ENCODE measurements at places on chromosomes 1 and 21. TPM values are rescaled to one million over a fixed set of nuclear protein-coding genes. Genes with fewer than 3 reads are reported as not detected.

- DNase-seq = no peak
Measured at GRCh38 chr1:33338048-33338439, 17.1 kb upstream of the A3GALT2 start.

- no peak for DNase-seq
Measured at GRCh38 chr1:15426492-15427279, 11.6 kb upstream of the CTRC start.

DNA sequence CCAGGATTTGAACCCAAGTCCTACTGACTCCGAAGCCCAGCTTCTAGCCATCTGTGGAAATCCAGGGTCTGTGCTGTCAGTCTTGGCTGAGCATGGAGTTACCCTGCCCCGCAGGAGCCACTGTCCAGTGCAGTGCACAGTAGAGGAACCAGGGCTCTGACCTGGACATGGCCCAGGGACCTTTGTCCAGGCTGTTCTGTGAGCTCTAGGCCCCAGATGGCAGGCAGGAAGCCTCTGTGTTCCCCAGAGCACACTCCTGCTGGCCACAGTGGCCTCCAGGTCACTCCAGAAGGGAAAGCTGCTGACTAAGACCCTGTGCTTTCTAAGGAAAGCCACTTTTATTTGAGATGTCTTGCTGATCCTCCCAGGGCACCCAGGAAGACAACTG lies 13.8 kb downstream of the S100A7A start:
- no peak for DNase-seq

GRCh38 chr1:198929111-198929604 lies 290.3 kb downstream of the PTPRC start:
- no peak for DNase-seq

- DNase-seq = no peak
Measured at GRCh38 chr1:164780863-164781262, 221.9 kb downstream of the PBX1 start.

DNA sequence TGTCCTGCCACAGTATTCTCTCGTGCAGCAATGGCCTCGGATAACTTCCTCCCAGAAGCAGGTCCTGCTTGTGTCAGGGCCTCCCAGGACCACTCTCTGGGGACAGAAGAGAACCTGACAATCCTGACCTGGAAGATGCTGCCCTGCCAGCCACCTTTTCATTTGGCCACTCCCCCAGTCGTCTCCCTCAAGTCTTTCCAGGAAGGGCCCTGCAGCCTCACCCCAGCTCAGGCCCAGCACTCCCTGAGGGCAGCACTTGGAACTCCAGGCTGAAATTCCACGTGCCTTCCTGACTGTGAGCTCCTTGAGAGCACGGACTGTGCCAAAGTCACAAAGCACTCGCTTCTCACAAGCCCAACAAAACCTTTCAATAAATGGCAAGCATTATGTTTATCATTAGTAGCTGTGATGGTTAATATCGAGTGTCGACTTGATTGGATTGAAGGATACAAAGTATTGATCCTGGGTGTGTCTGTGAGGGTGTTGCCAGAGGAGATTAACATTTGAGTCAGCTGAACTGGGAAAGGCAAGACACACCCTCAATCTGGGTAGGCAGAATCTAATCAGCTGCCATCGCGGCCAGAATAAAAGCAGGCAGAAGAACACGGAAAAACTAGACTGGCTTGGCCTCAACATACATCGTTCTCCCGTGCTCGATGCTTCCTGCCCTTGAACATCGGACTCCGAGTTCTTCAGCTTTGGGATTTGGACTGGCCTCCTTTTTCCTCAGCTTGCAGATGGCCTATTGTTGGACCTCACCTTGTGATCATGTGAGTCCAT lies 2.3 kb upstream of the CLEC20A start:
- DNase-seq = no peak

DNA sequence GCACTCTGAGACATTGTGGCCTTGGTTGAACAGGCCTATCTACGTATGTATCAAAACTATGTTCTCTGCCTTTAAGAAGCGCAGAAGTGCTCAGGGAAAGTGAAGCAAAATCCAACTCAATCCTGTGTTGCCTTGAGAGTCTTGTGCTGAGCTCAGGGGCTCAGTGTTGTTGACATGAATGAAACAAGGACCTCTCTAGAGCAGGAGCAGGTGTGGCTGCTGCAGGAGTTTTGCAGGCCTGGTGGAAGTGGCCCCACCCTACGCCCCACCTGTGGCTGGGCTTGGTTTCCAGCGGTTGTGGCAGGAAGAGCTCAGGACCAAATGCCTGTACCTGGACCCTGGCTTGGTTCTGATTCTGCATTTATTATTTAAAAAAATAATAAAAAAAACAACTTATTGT lies 20.9 kb downstream of the CA6 start:
- no peak for DNase-seq

DNA sequence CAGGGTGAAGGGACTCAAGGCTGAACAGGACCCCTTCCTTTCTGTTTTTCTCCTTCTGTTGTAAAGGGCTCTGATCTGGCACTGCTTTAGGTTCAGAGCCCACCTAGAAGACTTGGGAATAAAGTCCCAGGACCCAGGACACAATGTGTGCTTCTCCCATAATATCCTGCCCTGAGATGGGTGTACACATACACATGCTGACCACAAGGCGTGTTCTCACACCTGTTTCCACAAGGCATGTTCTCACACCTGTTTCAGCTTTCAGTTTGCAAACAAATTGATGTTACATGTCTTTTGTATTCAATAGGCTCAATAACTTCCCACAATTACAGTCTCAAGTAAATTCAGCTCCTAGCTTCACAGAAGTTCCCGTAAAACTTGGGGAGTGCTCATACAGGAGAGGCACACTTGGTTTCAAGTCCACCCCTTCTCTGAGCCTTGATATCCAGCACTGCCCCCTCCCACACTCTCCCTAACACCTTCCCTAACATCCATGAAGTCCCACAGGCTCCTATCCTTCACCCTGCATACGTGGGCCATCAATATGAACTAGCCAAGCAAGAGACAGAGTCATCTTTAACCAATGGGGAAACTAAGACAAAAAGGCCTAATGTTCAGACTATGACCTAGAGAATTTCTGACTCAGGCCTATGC lies 41.7 kb downstream of the ERI3 start:
- no peak for DNase-seq

DNA sequence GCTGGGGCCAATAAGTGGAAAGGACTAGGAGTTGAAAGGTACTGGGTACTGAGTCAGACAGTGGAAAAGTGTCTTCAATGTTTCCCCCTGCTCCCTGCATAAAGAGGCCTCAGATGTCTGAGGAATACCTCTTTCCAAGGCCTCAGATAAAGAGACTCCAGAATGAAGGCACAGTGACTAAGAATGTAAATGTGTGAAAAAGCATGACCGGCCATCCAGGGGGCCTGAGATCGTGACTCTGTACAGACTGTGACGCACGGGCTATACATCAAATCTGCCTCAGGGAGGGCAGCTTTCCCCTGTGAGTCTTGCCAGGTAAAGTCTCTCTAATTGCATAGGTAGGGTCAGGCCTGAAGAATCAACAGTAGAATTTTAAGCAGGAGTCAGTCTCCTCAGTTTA lies 1690.5 kb downstream of the KCNT2 start:
- no peak for DNase-seq

DNA sequence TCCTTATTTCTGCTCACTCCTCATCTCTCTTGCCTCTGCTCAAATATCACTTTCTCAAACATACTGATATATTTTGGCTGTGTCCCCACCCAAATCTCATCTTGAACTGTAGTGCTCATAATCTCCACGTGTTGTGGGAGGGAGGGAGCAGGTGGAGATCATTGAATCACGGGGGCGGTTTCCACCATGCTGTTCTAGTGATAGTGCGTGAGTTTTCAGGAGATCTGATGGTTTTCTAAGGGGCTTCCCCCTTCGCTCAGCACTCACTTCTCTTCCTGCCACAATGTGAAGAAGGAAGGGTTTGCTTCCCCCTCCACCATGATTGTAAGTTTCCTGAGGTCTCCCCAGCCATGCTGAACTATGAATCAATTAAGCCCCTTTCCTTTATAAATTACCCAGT lies 26.6 kb downstream of the ZBTB8OS start:
- no peak for DNase-seq

DNA sequence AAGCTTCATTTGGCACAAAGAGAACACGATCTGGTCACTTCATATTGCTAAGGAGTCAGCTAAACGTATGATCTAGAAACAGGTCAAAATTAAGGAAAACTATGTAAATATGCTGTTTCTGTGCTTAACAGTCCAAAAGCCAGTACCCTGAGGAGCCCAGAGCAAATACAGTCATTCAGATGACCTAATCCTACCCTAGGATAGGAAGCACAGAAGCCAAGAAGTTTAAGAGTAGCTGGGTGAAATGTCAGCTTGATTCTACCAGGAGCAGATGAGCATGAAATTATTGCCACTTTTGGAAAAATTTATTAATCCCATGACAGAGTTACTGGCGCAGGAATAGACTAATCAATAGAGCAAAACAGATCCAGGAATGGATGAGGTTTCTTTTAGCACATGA lies 18.3 kb downstream of the SORT1 start:
- DNase-seq = no peak

GRCh38 chr1:1253972-1254666 lies 7.6 kb upstream of the C1QTNF12 start:
- DNase-seq = no peak

- DNase-seq = no peak
Measured at GRCh38 chr1:247291161-247291560, 35.3 kb downstream of the VN1R5 start.

- no peak for DNase-seq
Measured at GRCh38 chr1:246291127-246291526, 216.0 kb downstream of the SMYD3 start.

DNA sequence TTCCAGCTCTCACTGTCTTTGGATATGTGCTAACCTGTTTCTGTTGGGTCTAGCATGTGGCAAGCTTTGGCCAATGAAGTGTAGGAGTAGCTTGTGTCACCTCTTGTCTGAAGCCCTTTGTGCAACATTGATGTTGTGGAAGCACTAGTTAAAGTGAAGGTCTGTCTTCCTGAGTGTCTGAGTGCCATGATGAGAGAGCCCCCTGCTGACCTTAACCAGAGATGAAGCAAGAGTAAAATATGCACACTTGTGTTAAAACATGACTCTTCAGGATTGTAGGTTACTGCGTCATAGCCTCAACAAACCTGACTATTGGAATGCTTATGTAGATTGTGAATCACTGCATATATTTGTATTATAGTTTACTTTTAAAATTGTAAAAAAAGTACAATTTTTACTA lies 103.7 kb downstream of the NCAM2 start:
- DNase-seq = no peak

DNA sequence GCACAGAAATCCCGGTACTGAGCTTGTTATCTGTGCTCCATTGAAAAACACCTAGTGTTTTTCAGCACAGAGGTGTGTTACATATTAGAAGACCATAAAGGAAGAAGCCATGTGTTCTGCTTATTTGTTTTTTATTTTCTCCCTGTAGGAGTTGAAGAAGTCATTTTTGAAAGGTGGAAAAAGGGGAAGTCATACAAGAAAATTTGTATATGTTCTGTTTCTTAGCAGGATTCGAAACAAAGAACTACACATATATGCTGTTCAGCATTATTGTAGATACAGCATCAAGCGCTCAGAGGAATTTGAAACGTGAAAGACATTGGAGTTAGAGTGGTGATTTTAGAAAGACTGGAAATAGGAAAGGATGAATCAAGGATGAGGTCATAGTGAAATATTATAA lies 345.3 kb upstream of the ADGRL2 start:
- DNase-seq = no peak

DNA sequence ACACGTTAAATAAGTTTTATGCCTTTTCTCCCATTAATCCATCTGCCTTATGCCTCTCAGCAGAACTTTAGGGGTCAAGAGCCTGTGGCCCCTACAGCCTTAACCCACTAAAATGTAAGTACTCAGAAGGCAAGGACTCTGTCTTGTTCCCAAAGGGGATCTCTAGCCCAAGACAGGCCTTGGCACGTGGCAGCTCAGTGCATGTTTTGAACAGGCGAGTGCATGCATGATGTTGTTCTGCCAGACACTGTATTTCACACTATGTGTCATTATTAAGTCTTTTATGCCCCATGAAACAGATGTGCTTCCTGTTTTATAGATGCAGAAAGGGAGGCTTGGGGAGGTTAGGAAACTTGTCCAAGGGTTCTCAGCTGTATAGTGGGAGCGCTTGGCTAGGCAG lies 102.8 kb downstream of the ETS2 start:
- no peak for DNase-seq

DNA sequence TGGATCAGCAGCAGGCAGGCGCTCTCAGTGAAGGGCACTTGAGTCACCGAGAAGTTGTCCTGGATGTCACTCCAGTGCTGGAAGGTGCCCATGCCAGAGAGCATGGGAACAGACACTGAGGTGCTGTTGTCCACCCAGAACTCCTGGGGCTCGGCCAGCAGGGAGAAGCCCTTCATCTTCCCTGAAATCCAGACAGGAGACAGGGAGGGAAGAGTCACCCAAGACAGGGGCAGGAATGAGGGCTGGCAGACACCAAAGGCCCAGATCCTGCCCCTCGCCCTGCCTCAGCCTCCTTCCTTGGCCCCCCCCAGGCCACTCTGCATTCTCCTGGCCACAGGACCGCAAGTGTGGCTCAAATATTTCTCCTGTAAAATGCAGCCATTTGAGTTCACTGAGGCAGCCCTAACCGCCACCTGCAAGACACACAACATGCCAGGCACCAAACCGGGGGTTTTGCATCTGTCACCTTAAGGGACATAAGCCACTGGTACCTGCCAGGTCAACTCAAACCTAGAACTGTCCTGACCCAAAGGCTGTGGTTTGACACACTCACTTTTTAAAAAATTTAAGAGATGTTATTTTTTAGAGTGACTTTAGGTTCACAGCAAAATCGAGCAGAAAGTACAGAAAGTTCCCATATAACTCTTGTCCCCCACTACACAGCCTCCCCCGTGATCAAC lies 7.8 kb downstream of the AGT start:
- DNase-seq = no peak

- no peak for DNase-seq
Measured at GRCh38 chr1:43062527-43063095, 103.9 kb upstream of the SLC2A1 start.

DNA sequence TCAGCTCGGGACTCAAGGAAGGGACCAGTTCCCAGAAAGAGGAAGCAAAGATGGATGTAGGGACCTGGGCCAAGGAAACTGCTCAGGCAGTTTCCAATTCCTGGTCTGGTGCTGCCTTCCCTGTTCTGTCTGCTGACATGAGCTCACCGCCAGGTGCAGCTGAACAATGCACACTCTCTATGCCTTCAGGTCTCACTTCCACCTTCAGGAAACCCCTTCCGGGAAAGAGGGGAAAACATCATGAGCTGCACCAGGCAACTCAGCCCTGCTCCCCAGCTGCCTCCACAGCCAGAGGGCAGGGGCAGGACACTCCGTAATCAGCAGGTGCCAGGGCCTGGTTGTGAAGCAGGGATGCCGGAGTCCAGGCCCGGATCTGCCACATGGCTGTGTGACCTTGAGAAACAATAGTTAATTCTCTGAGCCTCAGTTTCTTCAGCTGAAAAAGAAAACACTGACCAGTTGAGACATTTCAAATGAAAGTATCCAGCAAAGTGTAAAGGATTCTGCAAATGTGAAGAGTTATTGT lies 27.8 kb downstream of the SMIM12 start:
- DNase-seq = no peak

GRCh38 chr1:202010180-202011015 lies at the start of gene ELF3:
TSS of gene ELF3 (plus strand) at chr1:202010587. CDS start at chr1:202011137, 550 bp downstream.
- no peak for DNase-seq

Gene RUNX3
- total RNA-seq = under 0.01 TPM

Gene FAM72D
- total RNA-seq = 3.5 TPM

Gene TSNAX
- 28.5 TPM for total RNA-seq

Gene SYT14
- 0.14 TPM for total RNA-seq

Gene OVAAL
- not detected for total RNA-seq

Gene RYR2
- total RNA-seq = not detected

Gene PTGFRN
- total RNA-seq = 59.4 TPM

Gene SYNC
- 11.8 TPM for total RNA-seq

Gene C1QTNF12
- not detected for total RNA-seq

Gene EFCAB7
- total RNA-seq = 4.1 TPM

Gene CR1L
- total RNA-seq = not detected

Gene GNAT2
- total RNA-seq = 0.42 TPM

Gene KIRREL1
- 42.8 TPM for total RNA-seq
